Endothelial cell (in vitro differentiated cells): ENCODE measurements at places on chromosomes 16 and 17.

- no peak for DNase-seq
Measured at GRCh38 chr17:77204536-77204935, 63.8 kb downstream of the SEC14L1 start.

DNA sequence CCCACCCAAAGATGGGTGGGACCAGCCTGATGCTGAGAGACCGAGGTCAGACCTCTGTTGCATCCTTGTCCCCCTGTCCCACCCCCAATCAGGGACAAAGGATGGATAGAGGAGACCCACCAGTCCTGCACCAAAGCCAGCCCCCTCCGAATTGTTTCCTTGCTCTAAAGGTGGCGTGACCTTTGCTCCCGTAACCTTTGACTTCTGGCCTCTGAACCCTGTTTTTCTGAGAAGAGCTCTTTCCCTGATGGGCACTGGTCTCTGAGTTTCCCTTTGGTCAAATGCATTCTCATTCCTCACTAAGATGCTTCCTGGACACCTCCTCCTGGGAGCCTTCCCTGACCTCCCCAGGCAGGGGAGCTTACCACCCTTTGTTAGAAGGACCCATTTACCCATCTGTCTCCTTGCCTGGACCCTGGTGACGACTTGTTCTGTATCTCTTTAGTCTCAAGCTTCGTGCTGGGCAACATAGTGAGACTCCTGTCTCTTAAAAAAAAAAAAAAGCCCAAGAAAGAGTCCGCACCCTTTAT is 5.3 kb upstream of the NEUROD2 start:
- DNase-seq = no peak

GRCh38 chr17:3773511-3773910 is 27.5 kb downstream of the ITGAE start:
- no peak for DNase-seq

DNA sequence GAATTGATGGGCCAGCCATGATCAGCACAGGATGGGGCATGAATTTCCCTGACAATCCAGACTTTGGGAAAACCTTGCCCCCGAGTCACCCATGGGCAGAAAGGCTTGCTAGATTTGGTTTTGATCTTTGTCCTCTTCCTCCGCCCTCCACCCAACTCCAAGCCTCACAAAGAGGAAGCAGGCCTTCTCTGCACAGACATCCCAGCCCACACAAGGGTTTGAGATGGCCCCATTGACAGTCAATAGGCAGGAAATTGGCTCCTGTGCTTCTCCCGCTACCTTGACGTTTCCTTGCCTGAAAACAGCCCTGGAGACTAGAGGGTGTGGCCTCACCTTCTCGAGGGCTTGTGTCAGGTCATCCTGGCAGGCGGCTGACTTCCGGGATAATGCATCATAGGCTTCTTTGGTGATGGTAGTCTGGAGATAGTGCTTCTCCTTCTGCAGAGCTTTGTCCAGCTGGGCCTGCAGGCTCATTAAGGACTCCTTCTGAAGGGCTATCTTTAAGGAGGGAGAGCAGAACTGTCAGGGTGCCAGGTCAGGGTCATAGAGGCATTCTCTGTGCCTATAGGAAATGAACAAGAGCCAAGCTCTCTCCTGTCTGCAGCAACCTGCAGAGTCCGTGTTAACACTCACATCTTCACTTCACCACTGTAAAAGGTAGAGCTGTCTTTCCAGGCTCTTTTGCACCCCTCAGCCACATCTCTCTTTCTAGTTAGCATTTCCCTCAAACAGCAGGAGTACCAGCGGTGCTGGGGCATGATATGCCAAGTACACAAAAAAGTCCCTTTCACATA is 32.2 kb downstream of the DHX38 start:
- DNase-seq = no peak

DNA sequence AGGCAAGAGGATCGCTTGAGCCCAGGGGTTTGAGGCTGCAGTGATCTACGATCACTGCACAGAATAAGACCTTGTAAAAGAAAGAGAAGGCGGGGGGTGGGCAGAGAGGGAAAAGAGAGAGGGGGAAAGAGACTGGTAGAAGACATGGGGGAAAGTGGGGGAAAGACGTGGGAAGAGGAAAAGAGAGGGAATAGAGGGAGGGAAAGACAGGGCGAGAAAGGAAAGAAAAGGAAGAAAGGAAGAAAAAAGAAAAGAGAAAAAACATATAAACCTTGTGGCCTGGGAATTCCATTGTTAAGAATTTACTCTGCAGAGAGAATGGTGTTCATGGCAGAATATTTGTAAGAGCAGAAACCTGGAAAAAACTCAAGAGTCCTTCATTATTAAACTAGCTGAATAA is 120.4 kb downstream of the RMI2 start:
- no peak for DNase-seq

- DNase-seq = no peak
Measured at GRCh38 chr17:68425979-68426378, 31.3 kb downstream of the WIPI1 start.

- DNase-seq = peak; percentile 46
Measured at GRCh38 chr17:47776330-47777197, 43.5 kb downstream of the TBX21 start.

GRCh38 chr17:14398766-14399165 is 97.9 kb downstream of the HS3ST3B1 start:
- DNase-seq = no peak

- no peak for DNase-seq
Measured at GRCh38 chr17:69302682-69303081, 24.3 kb downstream of the ABCA5 start.

DNA sequence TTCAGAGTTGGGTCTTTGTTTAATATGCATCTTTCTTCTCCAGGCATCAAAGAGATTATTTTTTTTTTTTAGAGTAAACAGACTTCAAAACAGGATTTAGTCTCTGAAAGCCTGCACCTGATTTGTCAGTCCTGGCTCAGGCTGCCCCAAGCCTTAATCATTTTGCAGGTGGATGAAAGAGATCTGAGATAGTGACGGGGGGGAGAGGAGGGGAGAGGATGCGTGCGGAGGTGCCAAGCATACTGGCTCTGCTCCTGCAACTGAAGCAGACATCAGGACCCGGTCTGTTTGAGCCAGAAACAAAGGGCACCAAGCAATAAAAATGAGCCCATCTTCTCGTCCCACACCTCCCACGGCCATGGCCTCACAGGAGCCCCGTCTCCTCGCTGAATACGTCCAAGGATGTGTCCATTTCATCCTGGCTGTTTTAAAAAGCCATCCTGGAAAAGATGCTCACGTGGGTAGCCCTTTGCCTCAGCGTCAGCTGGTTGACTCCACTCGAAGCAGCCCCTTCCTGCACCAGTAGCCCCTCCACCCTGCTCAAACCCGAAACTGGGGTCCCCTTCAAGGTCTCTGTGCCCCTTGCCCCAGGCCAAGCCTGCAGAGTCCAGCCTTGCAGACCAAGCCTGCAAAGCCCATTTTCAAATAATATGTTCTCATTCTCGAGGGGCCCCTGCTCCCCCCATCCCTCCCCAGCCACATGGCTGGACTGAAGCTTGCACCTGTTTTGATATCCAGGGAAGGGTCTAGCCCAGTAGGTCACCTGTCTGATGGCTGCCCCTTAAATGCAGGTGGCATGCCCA is 84.8 kb upstream of the TNRC6C start:
- no peak for DNase-seq

- no peak for DNase-seq
Measured at GRCh38 chr16:79713609-79714309, 113.2 kb upstream of the MAF start.

DNA sequence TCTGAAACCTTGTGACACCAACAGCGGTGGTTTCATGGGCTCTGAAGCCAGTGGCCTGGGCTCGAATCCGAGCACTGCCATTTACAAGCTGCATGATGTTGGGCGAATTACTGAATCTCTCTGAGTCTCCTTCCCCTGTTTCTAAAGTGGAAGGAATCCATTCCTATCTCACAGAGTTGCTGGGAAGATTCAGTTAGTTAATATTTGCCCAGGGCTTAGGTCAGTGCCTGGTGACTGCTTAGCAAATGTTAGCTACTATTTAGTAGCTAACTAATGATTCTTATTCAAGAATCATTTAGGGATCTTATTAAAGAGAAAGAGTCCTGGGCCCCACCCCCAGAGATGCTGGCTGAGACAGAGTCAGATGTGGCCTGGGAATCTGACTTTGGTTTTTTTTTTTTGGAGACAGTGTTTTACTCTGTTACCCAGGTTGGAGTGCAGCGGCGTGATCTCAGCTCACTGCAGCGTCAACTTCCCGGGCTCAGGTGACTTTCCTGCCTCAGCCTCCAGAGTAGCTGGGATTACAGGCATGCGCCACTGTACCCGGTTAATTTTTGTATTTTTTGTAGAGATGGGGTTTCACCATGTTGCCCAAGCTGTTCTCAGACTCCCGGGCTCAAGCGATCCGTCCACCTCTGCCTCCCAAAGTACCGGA is 33.6 kb upstream of the RAI1 start:
- DNase-seq = no peak

- peak; percentile 21 for DNase-seq
Measured at GRCh38 chr17:34581446-34582184, 2.2 kb downstream of the TMEM132E start.

DNA sequence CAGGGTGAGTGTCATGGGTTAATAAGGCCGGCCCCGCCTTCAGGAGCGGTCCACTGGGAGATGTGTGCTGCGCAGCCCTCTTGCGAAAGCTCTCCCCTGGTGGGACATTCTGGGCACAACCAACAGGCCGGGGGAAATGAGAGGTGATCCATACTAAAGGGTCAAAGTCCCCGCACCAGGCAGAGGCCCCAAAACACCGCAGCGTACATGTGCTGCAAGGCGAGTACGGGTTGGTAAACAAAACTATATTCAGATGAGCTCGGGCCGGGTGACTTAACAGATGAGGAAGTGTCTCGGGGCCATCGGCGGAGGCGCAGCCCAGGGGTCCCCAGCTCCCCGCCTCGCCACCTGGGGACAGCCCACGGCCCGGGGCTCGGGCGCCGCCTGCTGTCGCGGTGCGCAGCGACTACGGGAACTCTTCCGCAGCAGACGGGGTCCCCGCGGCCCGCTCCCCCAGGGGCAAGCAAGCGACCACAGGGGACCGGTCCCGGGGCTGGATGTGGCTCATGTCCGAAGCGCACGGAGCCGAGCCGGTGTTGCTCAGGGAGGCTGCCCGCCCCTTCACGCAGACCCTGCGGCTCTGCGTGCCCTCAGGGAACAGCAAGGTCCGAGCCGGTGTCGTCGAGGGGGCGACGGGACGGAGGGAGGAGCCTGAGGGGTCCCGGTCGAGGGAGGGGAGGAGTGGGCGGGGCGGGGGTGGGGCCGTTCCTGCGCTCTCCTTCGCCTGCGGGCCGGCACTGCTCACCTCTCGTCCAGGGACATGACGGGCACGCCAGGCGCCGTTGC is at the start of gene RAB37:
TSS of gene RAB37 (plus strand) at position 744 of the 786 bp plus-strand sequence. CDS start at position 761, 17 bp downstream.
- peak; percentile 22 for DNase-seq

DNA sequence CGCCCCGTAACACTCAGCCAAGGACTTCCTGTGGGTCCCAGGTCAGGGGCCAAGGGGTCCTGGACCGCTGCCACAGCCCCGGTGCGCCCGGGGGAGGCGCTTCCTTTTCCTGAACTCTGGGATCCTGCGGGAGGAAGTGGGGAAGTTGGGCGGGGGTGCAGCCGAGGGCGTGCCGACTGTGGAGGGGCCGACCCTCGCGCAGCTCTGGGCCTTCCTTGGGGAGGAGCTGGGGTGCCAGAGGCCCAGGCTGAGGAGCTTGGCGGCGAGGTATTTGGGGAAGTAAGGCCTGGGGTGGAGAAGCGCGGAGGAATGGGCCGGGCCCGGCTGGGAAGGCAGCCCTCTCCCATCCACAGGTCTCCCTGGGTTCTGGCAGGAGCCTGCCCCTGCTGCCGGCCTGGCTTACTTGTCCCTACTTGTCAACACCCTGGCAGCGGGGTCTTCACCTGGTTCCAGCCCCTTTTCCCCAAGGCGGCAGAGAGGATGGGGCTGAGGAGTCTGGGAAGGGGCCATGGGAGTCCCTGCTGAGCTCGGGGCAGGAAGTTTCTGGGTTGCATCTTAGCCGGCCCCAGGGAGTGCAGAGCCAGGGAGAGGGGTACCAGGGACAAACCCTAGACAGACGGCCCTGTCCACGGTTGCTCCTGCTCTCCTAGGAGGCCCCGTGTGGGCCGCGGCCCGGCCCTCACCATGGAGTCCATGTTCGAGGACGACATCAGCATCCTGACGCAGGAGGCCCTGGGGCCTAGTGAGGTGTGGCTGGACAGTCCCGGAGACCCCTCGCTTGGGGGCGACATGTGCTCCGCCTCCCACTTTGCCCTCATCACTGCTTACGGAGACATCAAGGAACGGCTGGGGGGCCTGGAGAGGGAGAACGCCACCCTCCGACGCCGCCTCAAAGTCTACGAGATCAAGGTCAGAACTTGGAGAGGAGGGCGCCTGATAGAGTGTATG is 1.7 kb downstream of the TBKBP1 start:
- peak; percentile 50 for DNase-seq

- DNase-seq = no peak
Measured at GRCh38 chr17:81558941-81559806, 7.0 kb upstream of the FAAP100 start.
